ENCODE measurements at places on chromosomes 5 and 9.

- no peak for DNase-seq
These were observed 30.2 kb downstream of the MLANA start for GRCh38 chr9:5920860-5921328.

GRCh38 chr9:131773911-131774379 is 34.1 kb upstream of the RAPGEF1 start:
- DNase-seq: peak; percentile 45

GRCh38 chr5:76546497-76547102 is 76.6 kb downstream of the F2RL2 start:
- no peak for DNase-seq

DNA sequence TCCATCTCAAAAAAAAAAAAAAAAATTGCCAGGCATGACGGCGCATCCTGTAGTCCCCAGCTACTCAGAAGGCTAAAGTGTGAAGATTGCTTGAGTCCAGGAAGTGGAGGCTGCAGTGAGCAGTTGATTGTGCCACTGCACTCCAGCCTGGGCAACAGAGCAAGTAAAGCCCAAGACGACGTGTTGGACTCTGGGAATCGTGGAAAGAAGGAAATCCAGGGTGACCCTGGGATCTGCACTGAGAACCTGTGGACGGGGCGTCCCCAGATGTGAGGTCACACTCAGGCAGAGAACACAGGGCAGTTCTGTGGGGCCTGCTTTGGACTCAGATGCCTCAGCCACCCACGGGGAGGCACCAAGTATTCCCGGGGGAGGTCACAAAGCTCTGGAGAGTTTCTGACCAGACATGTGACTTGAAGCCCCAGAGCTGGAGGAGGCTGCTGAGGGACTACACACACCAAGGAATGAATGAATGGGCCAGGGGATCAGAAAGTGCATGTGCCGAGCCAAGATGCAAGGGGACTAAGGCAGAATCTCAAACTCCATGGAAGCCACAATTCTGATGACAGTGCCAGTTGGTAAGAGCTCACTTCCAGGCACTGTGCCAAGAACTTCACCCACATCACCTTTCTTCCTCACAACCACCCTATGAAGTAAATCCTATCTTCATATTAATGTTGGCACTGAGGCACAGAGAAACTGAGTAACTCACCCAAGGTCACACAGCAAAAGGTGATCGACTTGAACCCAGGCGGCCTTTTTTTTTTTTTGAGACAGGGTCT is 12.9 kb downstream of the DYNC2I2 start:
- no peak for DNase-seq

DNA sequence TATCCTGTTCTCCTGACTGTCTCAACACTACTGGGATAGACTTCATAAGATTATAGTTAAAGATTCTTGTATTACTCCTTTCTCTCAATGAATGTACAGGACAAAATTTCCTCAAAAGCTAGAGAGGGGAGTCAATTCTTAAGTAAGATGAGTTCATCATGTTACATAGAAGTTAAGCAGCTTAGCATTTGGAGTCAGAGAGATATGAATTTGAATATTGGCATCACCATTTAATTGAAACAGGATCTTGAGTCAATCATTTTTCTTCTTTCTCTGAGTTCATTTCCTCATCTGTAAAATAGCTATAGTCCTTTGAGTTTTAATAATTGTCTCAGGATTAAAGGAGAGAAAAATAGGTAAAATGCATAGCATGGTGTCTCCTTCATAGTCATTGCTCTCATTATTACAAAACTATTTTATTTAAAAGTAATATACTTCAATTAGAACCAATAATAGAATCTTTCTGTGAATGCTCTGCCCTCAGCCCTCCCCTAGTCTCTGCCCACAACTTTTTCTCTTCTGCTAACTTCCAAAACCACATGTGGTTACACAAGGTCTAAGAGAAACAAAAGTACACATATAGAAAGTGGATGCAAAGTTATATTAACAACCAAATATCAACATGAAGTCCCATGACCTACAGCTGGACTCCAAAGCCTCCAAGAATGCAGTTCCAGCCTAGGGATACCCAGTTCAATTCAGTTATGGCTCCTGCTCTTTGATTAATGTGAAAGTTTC is 265.6 kb downstream of the TLE1 start:
- no peak for DNase-seq

DNA sequence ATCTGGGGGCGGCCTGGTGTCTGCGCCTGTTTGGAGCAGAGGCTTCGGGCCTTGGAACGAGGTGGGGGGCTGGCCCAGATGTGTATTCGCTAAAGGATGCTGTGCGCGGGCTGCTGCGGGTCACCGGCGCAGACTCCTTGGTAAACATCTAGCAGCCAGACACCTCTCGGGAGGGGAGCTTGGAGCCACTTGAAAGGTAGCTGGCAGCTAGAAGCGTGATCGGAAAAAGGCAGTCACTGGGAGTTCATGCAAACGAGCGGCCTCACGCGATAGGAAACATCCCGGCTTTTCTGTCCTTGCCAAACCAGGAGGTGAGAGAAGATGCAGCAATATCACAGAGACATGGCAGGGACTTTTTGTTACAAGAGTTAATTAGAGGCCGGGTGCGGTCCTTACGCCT is 8.1 kb downstream of the LAMC3 start:
- DNase-seq: no peak

DNA sequence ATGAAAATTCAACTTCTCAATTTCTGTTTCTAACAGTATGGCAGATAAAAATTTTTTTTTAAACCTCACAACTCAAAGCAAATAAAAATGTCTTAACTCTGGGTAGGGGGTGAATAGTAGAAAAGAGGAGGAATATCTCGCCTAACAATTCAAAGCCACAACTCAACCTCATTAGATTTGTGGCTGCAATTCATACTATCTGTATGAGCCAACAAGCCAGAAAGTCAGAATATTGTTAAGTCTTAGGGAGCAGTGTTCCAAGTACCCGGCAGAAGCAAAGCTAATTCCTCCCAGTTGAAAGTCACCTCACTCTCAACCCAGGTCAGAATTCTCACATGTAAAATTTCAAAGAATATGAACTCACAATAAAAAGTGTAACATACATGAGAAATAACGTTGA is 15.0 kb downstream of the PJA2 start:
- no peak for DNase-seq

DNA sequence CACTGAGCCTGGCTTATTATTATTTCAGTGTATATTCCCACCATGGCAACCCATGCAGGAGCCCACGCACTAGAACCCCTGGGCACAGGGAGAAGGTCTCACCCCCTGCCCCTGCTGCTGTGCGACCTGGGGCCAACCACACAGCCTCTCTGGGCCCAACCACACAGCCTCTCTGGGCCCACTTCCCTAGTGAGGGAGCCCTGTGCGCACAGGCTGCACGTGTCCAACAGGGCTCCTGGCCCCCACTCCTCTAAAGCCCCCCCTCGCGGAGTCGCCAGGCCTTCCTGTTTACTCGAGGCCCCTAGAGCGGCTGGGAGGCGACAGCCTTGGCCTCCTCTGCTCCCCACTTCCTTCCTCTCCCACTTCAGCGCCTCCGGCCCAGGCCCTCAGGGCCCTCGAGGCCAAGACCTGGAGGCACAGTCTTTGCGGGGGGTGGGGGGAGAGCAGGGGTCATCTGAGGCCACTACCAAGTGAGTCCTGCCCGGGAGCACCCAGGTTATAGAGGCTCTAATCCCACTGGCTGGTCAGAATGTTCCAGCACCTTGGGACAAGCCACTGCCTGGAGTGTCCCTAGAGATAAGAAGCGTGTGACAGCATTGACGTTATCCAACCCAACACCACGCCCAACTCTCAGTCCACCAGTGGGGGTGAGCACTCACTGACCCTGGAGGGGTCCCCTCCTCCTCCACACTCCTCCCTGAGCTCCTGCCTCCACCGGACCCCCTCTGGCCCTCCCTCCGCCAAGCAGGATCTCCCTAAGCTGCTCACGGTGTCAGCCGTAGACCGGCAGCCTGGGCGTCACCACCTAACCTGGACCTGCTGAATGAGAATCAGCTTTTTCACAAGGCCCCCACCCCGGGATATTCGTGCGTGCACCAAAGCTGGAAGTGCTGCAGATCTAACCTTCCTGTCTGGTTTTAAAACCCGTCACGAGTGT is 7.9 kb upstream of the ENG start:
- DNase-seq: peak; percentile 72

DNA sequence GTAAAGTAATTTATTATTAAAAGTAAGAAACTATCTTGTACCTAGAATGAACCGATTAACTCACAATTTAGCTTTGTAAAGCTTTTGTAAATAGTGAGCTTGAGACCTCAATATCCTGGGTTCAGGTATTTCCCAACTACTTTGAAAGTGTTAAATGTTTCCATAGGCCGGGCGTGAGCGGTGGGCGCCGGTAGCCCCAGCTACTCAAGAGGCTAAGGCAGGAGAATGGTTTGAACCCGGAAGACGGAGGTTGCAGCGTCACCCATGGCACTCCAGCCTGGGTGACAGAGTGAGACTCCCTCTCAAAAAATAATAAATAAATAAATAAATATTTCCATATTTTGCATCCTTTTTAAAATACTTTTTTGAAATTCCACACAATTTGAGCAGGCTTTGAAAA is 1.5 kb upstream of the ANKH start:
- DNase-seq: no peak

DNA sequence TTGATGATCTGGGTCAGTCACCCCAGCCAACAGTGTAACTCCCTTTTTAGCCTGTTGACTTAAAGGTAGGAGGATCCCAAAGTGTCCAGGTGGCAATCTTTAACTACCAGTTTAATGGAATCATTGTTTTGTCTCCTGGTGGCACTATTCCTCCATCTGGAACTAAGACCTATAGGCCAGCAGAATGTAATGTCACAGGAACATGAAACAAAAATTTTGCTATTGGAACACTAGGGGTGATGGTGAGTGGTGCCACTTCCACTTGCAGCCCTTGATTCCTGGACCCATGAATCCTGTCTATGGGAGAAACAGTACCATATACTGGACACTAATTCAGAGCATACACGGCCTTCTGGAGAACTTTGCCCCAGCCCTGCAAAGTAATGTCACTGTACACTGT is 219.5 kb upstream of the RASA1 start:
- no peak for DNase-seq

DNA sequence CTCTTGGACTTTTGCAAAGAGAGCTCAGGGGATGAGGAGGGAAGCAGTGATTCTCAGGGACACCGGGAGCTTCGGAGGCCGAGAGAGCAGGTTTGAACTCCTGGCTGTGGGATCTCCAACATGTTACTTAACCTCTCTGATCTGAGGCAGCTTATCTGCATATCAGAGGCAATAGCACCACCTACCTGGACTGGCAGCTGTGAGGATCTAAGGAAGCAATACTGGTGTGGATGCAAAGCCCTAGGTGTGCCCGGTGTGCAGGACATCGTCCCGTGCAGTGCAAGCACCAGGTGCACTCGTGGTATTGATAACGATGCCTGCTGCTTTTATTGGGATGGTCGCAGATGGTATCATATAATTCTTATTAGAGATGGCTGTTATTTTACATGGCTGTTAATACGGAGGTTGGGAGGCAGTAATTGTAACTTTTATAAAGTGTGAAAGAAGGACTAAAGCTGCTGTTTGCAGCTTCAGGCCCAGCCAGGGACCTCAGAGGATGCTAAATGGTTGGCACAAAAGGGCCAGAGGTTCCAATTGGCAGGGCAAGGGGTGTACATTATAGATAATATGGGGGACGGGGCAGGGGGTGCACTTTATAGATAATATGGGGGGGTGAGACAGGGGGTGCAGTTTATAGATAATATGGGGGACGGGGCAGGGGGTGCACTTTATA is 14.9 kb downstream of the COL5A1 start:
- DNase-seq: no peak

DNA sequence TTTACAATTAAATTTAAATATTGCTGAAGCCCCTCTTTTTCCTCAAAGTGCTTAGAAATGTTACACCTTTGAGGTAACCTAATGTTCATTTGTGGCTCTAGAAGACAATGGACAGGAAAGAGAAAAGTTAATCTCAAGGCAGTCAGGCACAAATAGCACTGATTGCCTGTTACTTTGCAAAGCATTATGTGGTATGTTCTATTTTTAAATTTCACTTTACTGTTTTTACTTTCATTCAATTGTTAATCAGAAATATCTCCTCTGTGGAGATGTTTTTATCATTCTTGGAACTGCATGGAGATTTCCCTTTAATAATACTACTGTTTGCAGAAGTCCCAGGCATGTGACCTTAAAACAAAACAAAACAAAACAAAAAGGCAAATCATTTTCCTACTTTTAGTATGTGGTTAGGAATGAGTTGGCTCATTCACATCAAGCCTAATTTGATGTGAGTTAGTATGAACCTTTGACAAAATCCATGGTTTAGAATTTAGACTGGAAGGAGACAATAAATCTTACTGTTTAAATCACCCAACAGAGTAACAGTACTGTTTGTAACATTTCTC is 67.5 kb downstream of the CWC27 start:
- no peak for DNase-seq

GRCh38 chr5:32489791-32490562 is 45.4 kb upstream of the ZFR start:
- peak; percentile 85 for DNase-seq

- peak; percentile 94 for DNase-seq
These were observed 186.8 kb upstream of the KLF9 start for GRCh38 chr9:70601000-70601951.

- peak; percentile 70 for DNase-seq
These were observed 216.1 kb downstream of the MEF2C start for GRCh38 chr5:88666761-88667495.

GRCh38 chr5:150625164-150625535 is 15.3 kb upstream of the SYNPO start:
- no peak for DNase-seq

DNA sequence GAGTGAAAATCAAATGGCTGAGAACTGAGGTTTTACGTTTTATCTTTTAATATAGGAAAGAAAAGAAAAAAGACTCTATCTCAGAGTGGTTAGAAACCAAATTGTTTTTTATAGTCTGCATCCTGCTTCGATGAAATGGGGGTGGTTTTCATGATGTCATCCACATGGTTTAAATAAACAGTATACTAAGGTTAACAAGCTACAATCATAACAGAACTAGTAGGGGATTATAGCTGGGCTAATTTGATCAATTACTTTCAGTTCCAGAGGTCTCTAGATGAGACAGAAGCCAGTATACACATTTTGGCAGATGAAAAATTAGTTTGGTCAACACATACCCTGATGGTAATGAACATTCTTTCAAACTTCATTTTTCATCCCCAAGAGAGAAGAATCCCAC is 106.3 kb upstream of the SNX2 start:
- DNase-seq: no peak

DNA sequence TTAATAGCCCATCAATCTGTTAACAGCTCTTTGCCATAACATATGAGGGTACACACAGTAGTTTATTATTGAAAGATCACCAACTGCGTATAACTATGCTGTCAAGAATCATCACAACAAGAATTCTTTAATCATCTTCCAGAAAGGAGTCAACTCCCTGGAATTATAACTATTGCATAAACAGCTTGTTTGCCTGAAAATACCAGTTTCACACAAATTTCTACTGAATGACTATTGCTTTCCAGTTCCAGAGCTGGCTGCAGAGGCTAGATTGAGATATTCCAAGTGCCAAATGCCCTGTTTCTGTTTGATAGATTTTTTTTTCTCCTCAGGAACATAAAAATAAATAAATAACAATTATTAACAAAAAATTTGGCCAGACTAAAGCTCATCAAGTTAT is 444.7 kb downstream of the TLE1 start:
- DNase-seq: no peak
